Fibroblast of the aortic adventitia (primary cell): ENCODE measurements at places on chromosomes 6 and 20. TPM values are rescaled to one million over a fixed set of nuclear protein-coding genes. Genes with fewer than 3 reads are reported as not detected.

GRCh38 chr6:157074969-157075368 is 248.3 kb downstream of the TMEM242 start:
- DNase-seq: peak; percentile 66

DNA sequence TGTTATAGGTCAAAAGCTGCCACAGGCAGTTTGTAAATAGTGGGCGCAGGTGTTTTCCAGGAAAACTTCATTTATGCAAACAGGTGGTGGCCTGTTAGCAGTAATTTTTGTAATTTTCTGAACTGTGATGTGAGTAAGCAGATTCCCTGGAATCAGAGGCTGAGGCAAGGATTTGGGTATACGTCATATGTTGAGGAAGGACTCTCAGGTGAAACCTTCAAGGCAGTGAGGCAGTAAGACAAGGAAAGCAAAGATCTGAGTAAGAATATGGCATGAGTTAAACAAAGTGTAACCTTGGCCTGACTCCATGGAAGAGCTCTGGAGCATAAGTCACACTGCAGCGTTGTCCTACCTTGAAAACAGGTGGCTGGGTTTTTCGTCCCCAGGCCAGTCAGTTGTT is 291.1 kb upstream of the BTBD3 start:
- DNase-seq: no peak

DNA sequence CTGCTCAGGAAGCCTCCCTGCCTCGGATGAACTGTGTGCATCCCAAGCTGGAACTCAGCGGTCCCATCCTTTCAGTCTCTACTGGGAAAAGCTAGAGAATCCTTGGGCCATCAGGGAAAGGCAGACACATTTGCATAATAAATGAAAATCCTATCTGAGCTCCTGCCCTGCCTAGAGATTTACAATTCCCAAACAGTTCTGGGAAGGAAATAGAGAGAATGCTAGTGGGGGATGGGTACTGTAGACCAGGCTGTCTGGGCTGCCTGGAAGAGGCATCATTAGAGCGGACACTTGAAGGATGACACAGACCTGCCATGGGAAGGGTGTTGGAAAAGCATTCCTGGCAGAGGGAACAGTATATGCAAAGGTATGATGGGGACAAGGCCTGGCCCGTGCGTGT is 44.3 kb downstream of the TFAP2C start:
- DNase-seq: no peak

Gene SLC22A2
- not detected in 2 replicates for total RNA-seq

Gene IL20RA
- 0.18 and 0.90 TPM in 2 replicates for total RNA-seq

Gene TMX4
- total RNA-seq: 54.6 and 89.9 TPM in 2 replicates
